ENCODE measurements at places on chromosomes 6 and 20.

- DNase-seq: no peak
Observed at GRCh38 chr20:47361057-47361915, 4.8 kb upstream of the ZMYND8 start.

DNA sequence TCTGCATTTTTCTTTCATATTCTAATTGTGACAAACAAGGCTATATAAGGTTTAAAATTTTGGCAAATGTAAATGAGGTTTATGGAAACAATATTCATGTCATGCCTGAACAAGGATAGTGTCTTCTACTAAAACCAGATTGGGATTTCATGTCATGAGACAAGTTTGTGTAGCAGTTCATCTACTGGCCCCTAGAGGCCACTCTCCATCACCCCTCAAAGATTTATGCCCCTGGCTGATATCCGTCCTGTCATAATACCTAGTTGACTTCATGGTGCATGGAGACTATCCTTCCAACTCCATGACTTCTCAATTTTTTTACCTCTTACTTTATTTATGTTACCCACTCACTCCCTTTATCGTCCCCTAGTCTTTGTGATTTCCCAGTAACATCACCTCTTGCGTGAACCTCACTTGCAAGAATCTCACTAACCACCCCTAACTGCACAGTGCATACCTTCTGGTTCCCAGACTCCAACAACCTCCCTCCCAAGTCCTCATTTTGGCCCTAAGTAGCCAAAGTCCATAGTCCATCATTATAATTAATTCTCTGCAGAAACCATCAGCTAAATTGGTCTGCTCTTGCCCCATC, 179.8 kb downstream of the TASP1 start:
- DNase-seq: peak; percentile 23

- DNase-seq: no peak
Observed at GRCh38 chr6:151100326-151100725, 139.4 kb upstream of the AKAP12 start.

DNA sequence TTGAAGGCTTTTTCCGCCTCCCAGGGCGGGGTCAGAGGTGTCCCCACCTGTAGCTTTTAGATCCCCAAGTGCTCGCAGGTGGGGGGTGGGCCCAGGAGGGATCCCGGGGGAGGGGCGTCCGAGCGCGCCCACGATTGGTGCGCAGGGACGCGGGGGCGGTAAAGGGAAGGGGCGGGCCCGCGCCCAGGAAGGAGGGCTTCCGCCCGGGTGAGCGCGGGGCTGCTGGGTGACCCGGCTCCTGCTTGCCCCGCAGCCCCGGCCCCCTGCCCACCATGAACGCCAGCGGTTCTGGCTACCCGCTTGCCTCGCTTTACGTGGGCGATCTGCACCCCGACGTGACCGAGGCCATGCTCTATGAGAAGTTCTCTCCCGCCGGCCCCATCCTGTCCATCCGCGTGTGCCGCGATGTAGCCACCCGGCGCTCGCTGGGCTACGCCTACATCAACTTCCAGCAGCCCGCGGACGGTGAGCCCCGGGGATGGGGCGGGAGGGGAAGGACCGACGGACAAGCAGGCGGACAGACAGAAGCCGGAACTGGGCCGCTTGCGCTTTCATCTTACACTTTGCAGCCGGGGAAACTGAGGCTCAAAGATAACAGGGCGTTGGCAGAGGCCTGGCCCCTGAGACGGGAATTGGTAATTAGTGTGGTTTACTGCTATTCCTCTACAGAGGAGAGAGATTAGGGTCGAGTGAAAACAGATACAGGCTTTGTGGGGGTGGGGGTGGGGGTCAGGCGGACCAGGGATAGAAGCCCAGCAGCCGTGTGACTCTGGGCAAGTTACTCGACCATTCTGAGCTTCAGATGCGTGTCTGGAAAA, at the start of gene PABPC1L:
PABPC1L (plus strand) TSS at position 189 of the 818 bp plus-strand sequence; CDS start at position 273, 84 bp downstream.
- DNase-seq: peak; percentile 76

- DNase-seq: no peak
Observed at GRCh38 chr20:50560867-50561266, 50.7 kb downstream of the PTPN1 start.

GRCh38 chr6:154092326-154092962, 53.4 kb downstream of the OPRM1 start:
- no peak for DNase-seq

GRCh38 chr6:163177007-163177406, 237.5 kb upstream of the QKI start:
- no peak for DNase-seq

GRCh38 chr20:52372169-52372568, 180.6 kb upstream of the ZFP64 start:
- DNase-seq: no peak

DNA sequence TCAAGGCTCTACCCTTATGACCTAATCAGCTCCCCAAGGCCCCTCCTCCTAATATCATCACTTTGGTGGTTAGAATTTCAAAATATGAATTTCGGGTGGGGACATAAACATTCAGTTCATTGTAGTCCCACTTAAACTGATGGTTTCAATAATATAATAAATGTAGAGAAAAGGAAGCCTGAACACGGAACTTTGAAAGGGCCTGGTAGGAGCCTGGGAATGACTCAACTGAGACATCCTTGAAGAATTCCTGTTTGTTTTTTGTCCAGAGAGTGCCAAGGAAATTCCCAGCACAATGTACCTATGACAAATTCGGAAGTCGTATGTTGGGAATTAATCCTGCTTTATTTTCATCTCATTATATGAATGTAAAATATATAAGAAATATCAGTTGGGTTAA, 457.9 kb downstream of the PLCB1 start:
- no peak for DNase-seq

DNA sequence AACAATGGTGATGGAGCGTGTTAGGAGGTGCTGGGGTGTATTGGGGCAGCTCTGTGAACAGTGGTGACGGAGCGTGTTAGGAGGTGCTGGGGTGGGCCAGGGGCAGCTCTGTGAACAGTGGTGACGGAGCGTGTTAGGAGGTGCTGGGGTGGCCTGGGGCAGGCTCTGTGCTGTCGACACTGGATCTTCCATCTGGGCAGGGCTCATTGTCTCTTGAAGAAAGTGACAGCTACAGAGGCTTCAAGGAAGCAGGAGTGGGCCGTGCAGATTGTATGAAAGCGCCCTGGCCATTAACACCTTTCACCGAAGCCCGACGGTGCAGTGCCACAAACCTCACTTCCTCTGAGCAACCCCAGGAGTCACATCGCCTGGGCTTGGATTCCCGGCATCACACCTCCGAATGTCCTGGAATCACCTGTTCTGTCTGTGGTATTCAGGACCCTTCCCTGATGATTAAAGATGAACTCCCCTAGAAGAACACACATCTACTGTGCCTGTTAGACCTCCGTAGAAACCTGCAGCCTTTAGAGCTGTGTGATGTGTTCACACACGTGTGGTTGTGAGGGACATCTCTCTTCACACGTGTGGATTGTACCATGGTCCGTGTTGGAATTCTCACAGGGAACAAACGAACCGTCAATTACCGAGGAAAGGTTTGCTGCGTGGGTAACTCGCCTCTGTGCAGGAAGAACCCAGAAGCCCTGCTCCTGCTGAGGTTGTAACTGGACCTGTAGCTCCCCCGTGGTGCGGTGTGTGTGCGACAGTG, 377.7 kb downstream of the THBS2 start:
- DNase-seq: no peak

DNA sequence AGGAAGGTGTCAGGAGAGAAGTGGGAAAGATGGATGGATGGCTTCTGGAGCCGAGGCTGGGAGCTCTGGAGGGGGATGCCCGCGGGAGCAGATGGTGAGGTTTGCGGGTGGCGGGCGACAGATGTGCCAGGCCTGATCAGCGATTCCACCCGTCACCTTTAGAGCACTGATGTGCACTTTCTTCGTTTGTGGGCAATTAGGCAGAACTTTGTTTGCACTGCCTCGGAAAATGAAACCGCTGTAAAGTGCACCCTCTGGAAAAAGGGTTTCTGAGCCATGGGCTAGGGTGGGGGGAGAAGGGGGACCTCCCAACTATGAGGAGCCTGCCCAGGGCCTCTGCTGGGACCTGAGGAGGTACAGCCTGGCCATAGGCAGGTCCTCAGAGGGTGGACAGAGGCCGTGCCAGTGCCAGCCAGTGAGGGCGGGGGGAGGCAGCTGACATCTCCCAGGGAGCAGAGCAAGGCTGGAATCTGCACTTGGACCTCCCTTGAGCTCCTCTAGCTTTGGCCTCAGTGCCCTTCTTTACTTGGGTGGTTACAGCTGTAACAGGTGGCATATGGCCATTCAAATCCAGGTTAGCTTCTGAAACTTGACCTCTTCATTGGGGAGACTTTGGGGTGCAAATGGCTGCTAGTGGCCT, 58.7 kb downstream of the CD40 start:
- DNase-seq: no peak

- no peak for DNase-seq
Observed at GRCh38 chr6:14029605-14030004, 88.0 kb upstream of the CD83 start.

GRCh38 chr6:168583126-168583525, 142.1 kb downstream of the SMOC2 start:
- no peak for DNase-seq

DNA sequence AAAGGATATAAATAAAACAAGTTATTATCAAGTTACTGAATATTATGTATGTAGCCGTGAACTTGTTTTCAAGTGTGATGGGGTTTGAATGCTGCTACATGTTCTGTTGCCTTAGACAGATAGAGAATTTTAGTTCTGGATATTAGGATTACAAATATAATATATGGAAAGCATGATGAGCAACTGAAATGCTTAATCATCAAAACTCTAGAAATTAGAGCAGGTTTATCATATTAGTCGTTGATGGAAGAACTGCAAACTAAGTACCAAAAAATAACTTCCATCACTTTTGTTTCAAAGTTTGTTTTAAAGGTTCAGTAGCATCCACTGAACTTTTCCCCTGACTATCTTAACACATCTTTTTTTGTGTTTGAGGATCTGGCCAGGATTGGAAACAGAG, 49.1 kb upstream of the CCN2 start:
- DNase-seq: no peak

- DNase-seq: no peak
Observed at GRCh38 chr6:27862396-27863066, 49.7 kb downstream of the OR2B2 start.

- DNase-seq: no peak
Observed at GRCh38 chr6:105178110-105178509, 1.7 kb downstream of the POPDC3 start.

GRCh38 chr6:72950114-72950860, 275.0 kb downstream of the KHDC1L start:
- no peak for DNase-seq

GRCh38 chr6:119521251-119521650, 171.7 kb upstream of the MAN1A1 start:
- DNase-seq: no peak

DNA sequence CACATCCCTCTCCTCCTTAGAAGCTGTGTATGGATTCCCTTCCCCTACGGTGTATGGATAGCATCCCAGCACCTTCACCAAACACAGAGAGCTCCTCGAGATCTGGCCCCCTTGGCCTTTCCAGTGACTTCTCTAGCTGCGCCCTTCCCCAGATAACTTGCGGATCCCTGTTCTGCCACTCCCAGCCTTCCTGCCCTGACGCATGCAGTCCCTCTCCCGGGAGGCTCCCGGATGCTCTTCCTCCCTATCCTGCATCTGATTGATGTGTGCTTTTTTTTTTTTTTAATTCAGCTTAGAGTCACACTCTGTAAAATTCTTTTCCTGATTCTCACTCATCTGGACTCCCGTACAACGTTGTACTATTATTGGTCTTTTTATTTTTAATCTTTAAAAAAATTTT, 44.8 kb downstream of the GCNT2 start:
- DNase-seq: no peak

GRCh38 chr6:18386298-18386976, 713 bp upstream of the RNF144B start:
- DNase-seq: no peak

DNA sequence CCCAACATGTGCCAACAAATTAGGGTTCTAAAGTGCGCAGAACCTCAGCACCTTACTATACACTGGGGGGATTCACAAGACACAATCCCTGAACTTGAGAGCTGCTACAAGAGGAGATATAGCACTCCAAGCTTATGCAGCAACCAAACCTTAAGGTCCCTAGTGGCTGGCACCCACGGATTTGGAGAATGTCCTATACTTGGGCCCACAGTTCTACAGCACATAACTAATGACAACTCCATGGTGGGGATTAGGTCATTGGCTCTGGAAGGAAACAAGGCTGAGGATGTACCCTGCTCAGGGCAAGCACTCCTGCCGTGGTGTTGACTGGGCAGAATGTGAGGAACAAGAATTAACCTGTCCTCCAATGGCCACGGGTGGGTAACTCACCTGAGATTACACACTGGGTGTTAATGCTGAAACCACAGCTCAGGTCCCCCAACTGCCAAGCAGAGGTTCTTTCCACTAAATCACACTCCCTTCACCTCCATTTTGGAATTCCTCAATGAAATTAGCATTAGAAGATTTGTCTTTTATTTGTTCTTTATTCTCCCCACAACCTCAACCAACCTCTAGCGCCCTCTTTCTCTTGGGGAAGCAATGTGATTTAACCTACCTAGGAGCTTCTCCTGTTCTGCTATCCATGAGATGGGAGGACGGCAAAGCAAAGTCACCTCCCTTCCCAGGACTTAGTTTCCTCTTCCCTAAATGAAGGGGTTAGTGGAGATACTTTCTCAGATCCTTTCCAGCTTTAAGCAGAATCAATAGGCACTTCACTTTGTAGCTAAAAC, 32.0 kb downstream of the TRERF1 start:
- no peak for DNase-seq

GRCh38 chr20:62228982-62229545, 9.0 kb upstream of the HRH3 start:
- DNase-seq: no peak

- DNase-seq: no peak
Observed at GRCh38 chr6:142909686-142910085, 35.3 kb downstream of the HIVEP2 start.

DNA sequence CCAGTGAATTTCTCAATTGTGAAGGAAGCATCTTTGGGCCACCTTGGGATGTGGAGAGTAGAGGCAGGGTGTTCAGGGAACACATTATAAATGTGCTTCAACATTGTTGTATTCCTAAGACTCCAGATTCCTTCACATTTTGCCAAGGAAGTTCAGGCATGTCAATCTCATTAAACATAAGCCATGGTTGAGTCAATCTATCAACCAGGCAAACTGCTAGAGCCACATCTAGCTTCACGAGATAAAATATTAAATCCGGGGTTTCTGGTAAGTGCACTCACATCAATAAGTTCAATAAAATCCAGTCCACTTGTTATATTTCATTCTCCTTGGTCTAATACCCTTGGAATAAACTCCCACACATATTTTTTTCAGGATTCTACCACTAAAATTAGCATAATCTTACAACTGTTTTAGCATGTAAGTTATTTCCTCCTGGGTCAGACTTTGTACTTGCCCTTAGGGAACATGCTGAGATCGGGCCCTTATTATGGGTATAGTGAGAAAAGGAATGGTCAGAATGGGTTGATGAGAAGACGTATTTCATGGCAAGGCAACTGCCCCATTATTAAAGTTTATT, 93.6 kb downstream of the ADTRP start:
- DNase-seq: no peak

Data from NCI-H2227 treated with DMSO at 0.1 percent for 48 hours (cell line).